ENCODE measurements at places on chromosomes 7 and 10. TPM values are rescaled to one million over a fixed set of nuclear protein-coding genes. Genes with fewer than 3 reads are reported as not detected.

- DNase-seq: peak; percentile 95
Measured at GRCh38 chr10:102814873-102815661, 22.1 kb downstream of the CYP17A1 start.

DNA sequence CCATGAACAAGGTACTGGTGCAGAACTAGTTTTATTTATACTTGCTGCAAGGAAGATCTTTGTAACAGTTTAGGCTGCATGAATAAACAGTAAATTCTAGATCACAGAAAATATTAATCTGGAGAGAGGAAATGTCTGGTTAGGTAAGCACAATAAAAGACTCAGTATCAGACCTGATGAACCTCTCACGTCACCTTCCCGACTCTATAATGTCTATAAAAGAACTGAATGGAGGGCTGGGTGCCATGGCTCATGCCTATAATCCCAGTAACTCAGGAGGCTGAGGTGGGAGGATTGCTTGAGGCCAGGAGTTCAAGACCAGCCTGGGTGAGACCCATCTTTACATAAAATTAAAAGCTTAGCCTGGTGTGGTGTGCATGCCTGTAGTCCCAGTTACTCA is 65.9 kb downstream of the FAM171A1 start:
- no peak for DNase-seq

DNA sequence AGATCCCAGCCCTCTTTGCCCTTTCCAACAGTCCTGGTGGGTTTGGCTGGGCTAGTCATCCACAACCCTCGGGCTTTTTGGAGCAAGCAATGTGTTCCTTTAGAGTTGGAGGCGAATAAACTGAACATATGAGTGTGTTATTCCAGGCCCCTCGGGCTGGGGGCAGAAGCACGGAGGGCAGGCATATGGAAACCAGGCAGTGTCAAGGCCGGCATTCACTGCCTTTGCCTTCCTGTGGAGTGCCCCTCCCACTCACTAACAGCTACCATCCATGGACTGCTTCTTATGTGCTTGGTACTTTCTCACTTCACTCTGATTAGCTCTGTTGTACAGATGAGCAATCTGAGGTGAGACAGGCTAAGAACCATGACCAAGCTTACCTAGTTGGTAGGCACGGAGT is 53.9 kb upstream of the EFCAB10 start:
- DNase-seq: no peak

DNA sequence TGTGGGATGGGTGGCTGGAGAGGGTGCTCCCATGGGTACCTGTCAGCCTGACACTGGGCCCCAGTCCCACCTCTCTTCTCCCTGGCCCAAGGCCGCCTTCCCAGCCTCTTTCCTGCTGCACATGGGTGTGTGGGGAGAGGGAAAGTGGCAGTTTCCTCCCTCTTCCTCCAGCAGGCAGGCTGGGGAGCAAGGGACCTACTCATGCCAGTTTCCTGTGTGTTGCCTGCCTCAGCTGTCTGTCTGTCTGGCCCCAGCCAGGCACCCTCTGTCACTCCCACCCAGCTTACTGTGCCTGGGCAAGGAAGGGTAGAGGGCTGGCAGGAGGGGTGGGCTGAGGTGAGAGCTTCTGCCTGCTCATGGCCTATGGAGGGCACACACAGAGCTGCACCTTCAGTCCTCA is 46.3 kb upstream of the PCBD1 start:
- DNase-seq: peak; percentile 25

DNA sequence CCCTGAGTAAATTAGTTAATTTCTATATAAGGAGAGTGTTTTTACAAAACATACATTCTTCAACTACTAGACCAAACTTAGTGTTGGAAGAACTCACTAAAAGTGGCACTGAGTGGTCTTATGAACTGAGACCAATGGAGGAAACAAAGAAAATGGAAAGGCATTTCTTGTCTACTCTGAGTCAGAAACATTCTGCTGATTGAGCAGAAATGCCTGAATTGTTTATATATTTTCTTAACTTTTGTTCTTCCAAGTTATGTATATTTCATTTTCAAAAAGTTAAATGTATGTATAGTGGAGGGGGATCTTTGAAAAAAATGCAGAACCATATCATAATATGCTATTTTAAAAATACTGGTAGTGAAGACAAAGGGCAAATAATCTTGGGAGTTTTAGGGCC is 320.7 kb downstream of the HGF start:
- DNase-seq: no peak

- DNase-seq: no peak
Measured at GRCh38 chr10:12655940-12656339, 306.6 kb downstream of the CAMK1D start.

- DNase-seq: no peak
Measured at GRCh38 chr10:58647376-58648112, 134.9 kb downstream of the BICC1 start.

DNA sequence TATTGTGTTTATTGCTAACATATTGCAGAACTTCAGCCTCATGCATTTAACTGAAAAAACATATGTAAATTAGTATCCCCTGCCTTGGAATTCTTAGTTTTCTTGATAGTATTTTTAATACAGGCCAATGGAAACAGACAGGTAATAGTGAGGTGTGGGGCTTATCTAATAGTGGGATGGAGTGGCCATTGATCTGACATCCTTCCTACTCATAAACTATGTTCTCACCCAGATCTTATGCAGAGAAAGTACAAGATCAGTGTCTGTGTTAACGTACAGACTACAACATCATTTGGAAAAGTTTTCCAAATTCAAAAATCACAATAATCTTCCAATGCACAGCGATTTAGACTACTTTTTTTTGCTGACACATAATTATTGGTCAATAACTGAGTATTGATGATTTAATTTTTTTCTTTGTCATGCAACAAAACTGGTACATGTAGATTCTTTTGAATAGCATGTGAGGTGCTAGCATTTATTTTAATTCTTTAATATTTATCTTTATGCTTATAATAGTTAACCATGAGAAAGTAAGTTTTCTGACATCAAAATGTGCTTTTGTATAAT is 9.7 kb downstream of the CD36 start:
- no peak for DNase-seq

DNA sequence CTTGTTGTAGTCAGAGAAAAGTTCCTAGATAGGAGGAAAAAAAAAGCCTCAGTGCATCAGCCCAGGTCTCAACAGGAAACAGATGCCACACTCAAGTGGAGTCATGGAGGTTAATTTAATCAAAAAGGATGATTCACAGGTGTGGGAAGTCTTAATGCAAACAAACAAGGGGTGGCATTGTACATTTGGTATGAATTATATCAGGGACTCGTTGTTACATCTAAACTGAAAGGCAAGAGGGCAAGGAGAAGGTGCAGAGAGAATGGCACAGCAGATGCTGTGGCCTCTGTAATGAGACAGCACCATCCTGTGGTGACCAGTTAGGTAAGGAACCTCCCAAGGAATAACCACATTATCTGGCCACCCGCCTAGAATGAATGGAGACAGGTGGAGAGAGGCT is 133.7 kb downstream of the PTPRZ1 start:
- no peak for DNase-seq

- DNase-seq: no peak
Measured at GRCh38 chr7:106346678-106347217, 62.0 kb upstream of the NAMPT start.

- DNase-seq: peak; percentile 1
Measured at GRCh38 chr10:132390170-132390920, 6.7 kb upstream of the PWWP2B start.

DNA sequence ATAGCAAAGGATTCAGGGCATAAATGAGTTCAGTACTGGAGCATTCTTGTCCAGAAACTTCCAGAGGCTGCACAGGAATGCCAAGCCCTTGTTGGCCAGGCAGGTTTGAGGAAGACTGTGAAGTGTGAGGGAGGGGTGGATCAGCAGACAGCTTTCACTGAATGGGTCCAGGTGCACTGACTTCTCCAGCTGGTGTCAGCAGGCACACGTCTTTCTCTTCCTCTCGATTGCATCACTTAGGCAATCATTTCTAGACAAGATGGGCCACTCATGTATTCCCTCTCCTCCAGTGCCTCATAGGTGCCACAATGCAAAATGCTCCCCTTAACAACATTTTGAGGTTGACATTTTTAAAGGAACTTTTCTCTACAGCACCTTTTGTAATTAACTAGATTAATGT is 15.6 kb upstream of the PLEKHS1 start:
- no peak for DNase-seq

GRCh38 chr7:87875151-87876039 is 765 bp downstream of the SLC25A40 start:
- DNase-seq: peak; percentile 65

DNA sequence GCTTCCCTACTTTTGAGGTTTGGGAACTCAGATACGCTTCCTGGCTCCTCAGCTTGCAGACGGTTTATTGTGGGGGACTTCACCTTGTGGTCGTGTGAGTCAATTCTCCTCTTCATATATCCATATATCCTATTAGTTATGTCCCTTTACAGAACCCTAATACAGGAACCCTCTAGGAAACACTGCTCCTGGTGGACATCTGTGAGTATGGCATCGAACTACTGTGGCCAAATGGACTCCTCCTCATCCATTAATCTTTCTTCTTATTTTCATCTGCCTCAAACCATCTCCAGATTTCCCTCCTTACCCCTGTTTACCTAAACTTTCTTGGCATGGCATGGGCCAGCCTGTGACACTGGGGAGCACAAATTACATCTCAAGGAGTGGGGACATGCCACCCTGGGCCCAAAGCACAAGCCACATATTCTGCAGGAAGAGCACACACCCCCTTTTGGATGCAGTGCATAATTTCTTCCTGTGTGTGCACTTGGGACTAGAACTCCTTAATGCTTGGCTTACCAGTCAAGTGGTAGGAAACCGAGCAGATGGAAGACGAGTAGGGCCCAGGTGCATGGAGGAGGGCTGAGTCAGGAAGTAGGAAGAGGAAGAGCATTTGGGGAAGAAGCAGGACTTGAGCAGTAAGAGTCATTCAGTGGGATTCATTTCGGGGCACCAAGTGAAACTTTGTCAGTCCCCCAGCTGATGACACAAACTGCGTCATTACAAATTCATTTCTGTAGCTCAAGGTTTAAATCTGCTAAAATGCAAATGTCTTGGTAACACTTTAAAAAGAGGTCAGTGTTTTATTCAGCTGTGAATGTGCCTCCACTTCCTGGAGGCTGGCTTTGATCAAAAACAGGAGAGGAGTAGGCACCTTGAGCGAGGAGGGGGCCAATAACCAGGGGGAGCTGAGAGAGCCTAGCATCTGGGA is 80.8 kb upstream of the PLXNA4 start:
- DNase-seq: no peak

The SLIT1 gene
- polyA plus RNA-seq: 0.16 TPM

The RGS10 gene
- 6.0 TPM for polyA plus RNA-seq

The CREB5 gene
- 20.4 TPM for polyA plus RNA-seq

The AUTS2 gene
- 7.0 TPM for polyA plus RNA-seq

The TEX36 gene
- polyA plus RNA-seq: not detected

The PAPSS2 gene
- polyA plus RNA-seq: 5.0 TPM

The TLX1 gene
- polyA plus RNA-seq: 0.52 TPM

The MYO3A gene
- polyA plus RNA-seq: 0.11 TPM

The TAS2R5 gene
- polyA plus RNA-seq: 0.41 TPM

The CYP2C19 gene
- polyA plus RNA-seq: 0.05 TPM

Data from right cardiac atrium (tissue), 5 donors.